DMS 273 treated with DMSO at 0.1 percent for 48 hours (cell line): ENCODE measurements at places on chromosomes 4 and X.

GRCh38 chr4:183906489-183906738 is 1.3 kb downstream of the STOX2 start:
- no peak for DNase-seq

DNA sequence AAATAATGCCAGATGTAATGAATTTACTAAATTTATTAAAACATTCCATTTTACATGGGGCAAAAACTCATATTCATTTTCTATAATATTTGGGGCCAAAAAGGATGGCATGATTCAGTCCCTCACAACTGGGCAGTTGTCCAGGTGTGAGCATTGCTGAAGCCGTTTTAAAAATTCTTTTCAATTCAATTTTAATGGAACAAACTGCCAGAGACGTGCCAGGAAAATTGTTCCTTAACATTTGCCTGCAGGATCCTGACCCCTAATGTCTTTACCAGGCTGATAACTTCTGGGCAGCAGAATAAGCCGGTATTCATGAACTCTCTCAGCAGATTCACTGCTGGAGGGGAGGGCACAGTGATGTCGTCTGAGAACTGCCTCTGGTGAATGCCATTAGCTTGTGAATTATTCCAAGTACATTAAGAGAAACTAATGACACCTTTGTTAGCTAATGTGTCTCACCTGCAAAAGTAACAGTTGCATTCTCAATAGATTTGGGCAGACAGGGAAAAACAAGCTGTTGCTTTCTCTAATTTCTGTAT is 1445.1 kb upstream of the TENM3 start:
- no peak for DNase-seq

DNA sequence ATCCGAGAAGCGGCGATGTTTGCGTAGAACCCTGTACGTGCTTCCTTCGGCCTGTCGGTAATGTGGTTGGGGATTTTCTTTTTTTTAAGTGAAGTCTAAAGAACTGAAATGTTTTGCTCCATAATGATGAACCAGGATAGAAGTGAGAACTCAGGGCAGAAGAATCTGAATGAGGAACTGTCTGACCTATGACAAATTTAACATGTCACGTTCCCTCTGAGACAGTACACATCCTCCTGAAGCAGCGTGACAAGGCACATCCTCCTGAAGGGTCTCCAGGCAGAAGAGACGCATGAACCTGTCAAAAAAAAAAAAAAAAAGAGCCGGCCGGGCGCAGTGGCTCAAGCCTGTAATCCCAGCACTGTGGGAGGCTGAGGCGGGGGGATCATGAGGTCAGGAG is 6.2 kb downstream of the CSF2RA start:
- no peak for DNase-seq

DNA sequence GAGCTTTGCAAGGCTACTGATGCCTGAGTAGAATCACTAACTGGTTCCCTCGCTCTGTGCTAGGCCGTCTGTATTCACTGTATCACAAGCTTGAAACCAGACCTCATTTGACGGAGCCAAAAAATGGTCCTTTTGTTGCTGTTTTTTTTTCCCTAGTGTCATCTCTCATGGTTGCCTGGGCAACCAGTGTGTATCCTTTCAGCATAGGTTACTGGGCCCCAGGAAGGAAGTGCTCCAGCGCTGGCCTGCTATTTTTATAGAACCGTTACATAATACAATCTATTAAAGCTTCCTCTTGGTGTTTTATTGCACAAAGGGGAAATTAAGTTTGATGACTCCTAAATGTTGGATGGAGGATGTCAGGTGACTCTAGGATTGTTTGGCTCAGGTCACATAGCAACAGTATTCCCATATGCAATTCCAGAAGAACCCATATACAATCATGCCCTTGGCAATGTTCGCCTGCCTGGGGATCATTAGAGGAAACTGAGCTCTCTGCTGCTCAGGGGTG is 220.4 kb downstream of the SPRY1 start:
- DNase-seq: no peak

- no peak for DNase-seq
Observed at GRCh38 chr4:106266201-106266600, 49.8 kb downstream of the TBCK start.

GRCh38 chrX:45851434-45851991 is 650.8 kb upstream of the DIPK2B start:
- DNase-seq: no peak

DNA sequence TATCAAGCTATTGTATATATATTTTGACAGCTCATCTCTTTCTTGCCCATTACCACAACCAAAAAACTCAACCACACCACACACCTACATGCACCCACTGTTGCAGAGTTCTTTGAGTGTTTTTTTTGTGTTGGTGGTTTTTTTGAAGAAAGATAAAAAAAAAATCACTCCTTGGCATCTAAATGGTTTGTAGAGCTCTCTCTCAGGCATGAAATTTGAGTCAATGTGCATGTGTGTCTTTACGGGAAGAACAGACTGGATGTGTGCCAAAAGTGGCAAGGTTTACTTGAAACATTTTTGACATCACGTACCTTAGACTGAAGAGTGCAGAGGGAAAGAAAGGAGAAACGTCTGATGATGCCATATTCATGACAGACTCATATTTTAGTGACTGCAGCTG is 154.2 kb downstream of the FHIP1A start:
- no peak for DNase-seq

DNA sequence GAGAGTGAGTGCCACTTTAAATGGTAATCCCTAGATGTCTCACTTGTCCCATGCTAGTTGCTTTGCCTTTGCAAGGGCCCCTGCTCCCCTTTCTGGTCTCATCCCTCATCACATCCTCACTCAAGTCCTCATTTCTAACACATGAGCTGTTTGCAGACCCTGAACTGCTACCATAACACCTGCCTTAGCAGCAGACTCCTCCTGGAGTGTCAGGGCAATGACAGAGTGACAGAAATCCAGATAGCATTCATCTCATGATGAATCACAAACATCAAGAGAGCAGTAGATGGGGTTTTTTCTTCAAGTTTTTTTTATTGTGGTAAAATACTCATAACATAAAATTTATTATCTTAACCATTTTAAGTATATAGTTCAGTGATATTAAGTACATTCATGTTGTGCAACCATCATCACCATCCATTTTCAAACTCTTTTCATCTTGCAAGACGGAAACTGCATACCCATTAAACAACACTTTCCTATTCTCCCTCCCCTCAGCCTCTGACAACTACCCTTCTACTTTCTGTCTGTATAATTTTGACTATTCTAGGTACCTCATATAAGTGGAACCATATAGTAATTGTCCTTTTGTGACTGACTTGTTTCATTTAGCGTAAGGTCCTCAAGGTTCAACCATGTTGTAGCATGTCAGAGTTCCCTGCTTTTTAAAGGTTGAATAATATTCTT is 133.2 kb upstream of the RPS6KA3 start:
- no peak for DNase-seq

- DNase-seq: no peak
Observed at GRCh38 chr4:40281913-40282312, 53.2 kb upstream of the CHRNA9 start.

- no peak for DNase-seq
Observed at GRCh38 chr4:23922541-23923111, 32.8 kb upstream of the PPARGC1A start.

- DNase-seq: no peak
Observed at GRCh38 chrX:150201841-150202240, 161.3 kb upstream of the MAMLD1 start.

DNA sequence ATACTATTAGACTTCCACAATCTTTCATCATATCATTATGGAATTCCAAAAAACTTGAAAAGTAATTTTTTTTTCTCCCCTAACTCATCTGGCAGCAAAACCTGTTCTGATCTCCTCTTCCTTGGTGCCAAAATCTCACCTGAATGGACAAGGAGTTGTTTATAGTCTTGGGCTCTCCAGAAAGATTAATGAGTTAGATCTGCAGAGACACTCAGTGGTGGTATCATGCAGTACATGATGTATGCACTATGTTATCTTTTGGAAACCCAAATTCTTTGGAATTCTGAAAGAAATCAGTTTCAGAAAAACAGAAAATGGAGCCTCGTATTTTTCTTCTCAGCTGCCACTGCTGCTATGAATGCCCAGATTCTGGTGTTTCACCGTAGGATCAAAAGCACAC is 11.7 kb downstream of the GPM6B start:
- DNase-seq: no peak

DNA sequence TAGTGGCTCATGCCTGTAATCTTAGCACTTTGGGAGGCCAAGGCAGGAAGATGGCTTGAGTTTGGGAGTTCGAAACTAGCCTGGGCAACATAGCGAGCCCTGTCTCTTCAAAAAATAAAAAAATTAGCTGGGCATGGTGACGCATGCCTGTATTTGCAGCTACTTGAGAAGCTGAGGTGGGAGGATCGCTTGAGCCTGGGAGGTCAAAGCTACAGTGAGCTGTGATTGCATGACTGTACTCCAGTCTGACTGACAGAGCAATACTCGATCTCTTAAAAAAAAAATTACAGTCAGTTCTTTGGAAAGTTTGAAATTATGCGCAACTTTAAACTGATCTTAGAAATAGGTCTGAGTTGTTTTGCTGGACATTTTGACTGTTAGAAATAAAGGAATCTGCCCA is 55.8 kb downstream of the DOCK11 start:
- DNase-seq: no peak

DNA sequence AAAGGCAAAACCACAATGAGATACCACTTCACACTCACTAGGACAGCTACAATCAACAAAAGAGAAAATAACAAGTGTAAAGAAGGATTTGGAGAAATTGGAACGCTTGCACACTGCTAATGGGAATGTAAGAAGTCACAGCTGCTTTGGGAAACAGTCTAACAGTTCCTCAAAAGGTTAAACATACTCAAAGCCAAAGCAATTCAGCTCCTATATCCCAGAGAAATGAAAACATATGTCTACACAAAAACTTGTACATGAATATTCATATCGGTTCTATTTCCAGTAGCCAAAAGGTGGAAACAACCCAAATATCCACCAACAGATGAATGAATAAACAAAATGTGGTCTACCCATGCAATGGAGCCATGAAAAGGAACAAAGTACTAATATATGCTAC is 64.0 kb downstream of the TEC start:
- no peak for DNase-seq

GRCh38 chr4:52358883-52359321 is 300.2 kb downstream of the USP46 start:
- no peak for DNase-seq

DNA sequence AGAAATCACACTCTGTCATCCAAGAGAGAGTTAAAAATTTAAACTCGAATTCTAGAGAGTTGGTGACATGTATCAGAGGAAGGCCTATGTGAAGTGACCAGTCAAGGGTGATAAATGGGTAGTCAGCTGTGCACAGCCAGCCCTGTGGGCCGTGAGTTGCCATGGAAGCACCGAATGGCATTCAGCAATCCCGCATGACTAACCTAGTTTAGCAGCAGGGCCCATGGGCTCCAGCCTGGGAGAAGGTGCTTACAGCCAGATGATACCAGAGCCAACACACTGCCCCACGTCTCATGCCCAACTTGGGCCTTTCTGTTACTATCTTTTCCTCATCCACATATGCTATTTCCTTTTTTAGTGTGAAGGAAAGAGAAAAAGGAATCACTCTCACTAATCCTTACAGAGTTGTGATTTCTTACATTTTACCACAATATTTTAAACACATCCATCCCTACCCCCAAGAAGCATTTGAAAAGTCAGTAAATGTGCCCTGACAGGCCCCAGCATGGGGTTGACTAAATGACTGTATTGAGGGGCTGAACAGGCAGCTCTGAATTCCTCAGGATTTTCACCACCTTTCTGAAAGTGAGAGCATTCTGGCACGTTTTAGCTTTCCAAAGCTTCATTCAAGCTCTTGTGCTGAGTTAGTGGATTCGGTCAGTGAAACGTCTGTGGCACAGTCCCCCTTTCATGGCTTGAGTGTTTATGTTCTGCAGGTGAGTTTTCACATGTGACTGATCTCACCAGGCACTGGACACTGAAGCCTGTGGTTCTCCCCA is 104.2 kb downstream of the AFF1 start:
- DNase-seq: peak; percentile 39

DNA sequence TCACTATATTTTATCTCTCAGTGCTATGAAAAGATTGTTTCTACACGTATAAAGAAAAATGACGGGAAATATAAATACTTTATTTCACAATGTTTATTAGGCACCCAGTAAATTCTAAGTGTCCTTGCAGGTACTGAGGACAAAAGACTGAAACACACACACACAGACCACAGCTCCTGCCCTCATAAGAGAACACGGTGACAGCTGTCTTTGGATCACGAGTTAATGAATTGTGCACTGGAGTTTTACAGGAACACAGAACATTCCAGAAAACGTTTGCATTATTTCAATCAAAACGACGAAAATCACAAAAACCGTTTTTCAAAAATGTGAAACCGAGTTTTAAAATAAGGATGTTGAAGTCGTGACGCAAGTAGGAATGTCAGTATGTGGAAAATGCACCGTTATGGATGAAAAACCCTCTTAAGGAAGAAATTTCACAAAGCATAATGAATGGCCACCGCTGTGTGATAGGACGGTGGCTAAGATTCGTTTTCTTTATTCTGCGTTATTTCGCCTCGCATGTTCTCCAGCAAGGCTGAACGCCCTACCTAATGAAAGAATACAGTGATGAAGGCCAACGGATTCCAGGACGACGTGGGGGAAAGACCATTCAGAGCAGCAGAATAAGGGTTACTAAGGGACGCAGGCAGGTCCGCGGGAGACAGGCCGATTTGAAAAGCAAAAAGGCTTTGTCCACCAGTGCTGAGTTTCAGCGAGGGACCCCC is 24.2 kb downstream of the FAM156A start:
- no peak for DNase-seq

GRCh38 chrX:17743913-17744312 is 6.6 kb downstream of the SCML1 start:
- no peak for DNase-seq

DNA sequence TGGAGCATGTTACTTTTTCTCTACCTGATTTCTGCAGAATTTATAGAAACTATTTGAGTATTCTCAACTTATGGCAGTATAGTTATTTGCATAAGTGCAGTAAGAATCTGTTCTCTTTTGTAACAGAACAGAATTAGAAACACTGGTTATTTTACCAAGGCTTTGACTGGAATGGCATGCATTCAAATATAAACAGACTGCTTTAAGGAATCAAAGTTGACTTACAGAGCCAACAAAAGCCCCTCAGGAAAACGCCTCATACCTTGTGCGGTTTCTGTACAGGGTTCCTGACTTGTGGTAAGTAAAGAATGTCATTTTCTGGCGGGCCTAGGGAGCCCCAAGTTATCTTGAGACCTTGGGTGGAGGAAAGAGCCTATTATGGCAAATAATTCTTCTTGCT is 97.1 kb downstream of the GPR143 start:
- DNase-seq: no peak

GRCh38 chr4:56450342-56450741 is 14.3 kb downstream of the PAICS start:
- no peak for DNase-seq
